SK-N-SH treated with all-trans-retinoic acid at 6 μM for 48 hours (cell line): ENCODE measurements at places on chromosomes 3 and 15.

DNA sequence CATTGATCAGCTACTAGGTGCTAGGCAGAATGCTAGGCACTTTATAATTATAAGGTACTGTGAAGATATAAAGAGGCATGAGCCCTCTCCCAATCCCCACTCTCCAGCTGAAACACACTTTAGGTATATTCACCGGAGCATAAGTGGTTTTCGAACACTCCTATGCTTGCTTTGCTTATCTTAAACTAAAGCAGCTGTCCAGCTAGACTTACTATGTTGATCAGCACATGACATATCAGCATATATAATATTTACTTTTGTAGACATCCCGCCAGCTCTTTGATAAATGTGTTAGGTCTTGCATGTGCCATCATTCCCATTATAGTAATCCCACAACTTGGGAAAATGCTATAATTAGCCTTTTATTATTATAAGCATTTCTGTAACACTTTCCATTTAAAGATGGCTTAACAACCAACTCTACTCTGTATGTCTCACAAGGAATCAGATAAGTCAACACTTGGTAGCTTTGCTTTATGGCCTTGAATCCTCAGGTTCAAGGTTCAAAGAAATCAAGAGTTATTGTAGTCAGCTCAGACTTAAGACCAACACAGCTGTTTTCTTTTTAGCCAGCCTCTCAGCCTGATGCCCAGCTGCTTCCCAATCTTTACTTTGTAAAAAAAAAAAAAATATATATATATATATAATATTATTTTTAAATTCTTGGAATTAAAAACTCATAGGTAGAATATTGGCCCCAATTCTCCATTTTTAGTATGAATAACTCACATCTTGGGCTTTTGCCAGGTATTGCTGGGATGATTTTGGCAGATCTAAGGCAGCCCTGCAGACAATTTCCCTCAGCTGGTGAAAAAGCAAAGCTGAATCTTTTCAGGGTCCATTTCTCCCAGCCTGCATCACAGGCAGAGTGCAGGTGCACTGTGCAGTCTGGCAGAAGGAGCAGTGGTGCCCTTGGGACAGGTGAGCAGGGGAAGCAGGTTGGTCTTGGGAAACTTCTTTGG lies 104.2 kb downstream of the THRB start:
- ATAC-seq: no peak

GRCh38 chr3:102521246-102521645 lies 86.4 kb downstream of the ZPLD1 start:
- ATAC-seq: no peak

- ATAC-seq: no peak
Observed at GRCh38 chr3:13598926-13599886, 50.3 kb downstream of the FBLN2 start.

GRCh38 chr15:75713338-75713895 lies 769 bp upstream of the CSPG4 start:
- ATAC-seq: no peak
